Upper lobe of right lung (tissue), 1 donor: ENCODE measurements at places on chromosomes 7 and 10.

DNA sequence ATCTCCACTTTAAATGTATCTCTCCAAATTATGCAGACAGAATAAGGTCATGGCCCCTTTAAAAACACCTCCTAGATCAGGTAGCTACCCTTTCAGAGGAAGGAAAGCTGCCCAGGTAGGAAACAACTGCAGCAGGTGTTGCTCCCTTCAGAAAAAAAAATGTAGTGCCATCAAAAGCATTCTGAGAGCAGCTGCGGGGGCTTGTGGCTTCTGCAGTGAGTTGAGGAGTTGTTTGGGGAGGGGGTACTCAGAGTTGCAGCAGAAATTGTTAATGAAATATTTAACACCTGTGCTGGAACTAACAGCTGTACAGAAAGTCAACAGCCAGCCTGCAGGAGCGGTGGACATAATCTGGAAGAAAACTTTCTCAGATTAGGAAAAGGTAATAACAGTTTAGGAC, 24.0 kb downstream of the CDHR3 start:
- no peak for DNase-seq

GRCh38 chr10:118301211-118301610, 40.9 kb downstream of the FAM204A start:
- DNase-seq, result no peak

- no peak for DNase-seq
Measured at GRCh38 chr10:112446055-112446854, 459 bp downstream of the ZDHHC6 start.

GRCh38 chr7:142883145-142883544, 2.4 kb downstream of the TRPV6 start:
- DNase-seq, result peak; percentile 9

GRCh38 chr7:54838175-54838910, 79.3 kb upstream of the SEC61G start:
- no peak for DNase-seq

- no peak for DNase-seq
Measured at GRCh38 chr7:82897500-82897899, 265.2 kb downstream of the PCLO start.

DNA sequence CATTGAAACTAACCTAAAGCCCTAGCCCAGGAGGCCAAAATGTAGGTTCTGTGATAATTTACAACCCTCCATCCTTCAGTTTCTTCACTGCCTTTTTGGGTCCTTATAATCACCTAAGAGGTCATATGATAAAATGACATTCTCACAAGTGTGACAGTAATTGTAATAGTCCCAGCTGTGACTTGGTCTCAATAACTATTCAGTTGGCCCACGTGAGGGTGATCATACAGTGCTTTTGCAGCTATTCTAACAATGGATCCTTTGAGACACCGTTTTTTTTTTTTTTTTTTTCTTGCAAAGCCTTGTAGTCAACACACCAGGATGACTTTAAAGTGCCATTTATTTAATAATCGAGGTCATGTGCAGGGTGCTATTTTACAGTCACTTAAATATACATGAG, 760.0 kb downstream of the PHTF2 start:
- DNase-seq, result no peak

DNA sequence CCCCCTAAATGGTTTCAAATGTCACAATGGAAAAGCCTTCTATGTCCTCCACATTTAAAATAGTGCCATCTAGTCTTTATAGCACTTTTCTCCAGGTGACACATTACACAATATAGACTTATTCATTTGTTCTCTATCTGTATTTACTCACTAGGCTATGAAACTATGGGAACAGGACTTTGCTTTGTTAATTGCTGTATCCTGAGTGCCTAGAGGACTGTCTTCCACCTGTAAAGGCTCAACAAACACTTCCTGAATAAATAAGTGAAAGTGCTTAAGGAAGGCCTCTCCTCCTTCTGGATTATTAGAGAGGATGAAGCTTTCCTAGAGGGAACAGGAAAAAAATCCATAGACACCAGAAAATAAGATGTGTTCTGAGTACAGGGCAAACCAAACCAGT, 397.6 kb upstream of the LRRN3 start:
- DNase-seq, result no peak

DNA sequence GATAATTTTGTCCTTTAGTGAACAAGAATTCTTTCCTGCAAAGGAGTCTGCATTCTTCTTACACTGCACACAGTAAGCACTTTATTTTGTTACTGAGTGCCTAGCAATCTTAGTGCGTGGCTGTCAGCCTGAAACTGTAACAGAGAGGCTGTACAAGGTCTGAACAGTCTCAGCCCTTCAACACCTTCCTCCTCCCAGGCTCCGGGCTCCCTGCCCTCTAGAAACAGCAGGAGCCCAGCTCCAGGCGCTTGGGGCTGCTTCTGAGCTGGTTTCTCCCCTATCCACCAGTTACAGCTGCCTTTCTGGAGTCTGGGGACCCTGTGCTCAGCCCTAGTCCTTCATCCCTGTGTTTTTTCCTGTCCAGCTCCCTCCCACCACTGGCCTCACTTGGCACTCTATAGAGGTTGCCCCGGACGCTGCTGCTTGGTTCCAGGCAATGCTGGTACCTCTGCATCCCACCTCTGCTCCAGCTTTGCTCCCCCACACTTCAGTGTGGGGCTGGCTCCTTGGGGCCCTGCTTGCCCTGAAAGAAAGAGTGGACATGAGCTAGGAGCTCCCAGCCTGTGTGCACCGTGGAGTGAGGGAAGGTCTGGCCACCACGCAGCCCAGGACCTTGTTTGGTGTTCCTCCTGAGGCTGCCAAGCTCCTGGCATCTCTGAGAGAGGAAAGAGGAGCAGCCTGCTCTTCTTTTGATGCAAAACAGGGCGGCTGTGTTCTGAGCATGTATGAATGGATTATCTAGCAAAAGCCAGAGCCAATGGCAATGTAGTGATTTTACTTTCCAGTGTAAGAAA, 251.2 kb upstream of the GRB10 start:
- DNase-seq, result no peak

DNA sequence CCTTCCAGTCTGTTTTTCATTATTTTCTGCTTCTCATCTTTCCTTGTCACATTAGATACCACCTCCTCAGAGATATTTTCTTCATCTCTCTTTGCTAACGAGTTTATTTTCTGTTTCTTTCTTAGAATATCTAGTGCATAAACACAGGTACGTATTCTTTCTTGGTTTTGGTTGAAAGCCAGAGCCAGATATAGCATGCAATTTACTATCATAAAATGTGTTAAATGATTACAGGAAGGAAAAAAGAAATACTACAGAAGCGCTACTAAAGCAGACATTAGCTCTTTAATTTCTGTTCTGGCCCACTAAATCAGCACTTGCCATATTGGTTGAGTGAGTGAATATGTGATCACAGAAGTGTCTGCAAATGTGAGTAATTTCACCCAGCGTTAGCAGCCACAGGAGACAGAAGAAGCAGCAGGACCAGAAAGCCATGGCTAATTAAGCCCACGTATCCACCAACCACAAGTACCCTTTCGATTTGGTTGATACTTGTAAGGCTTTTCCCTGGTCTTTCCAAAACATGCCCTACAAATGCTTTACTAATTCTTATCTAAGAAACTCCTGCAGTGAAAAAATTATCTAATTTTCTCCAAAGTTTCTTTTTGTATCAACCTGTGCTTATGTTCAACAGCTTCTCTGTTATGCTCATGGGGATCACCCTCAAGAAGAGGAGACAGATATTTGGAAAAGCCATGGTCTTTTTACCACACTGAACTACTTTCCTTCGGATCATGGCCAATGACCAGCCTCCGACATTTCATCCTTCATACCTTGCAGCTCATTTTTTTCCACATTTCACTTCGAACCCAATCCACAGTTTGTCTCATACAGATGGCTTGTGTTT, 23.1 kb upstream of the MACC1 start:
- DNase-seq, result no peak

- DNase-seq, result no peak
Measured at GRCh38 chr7:46741938-46742540, 821.0 kb upstream of the IGFBP3 start.

DNA sequence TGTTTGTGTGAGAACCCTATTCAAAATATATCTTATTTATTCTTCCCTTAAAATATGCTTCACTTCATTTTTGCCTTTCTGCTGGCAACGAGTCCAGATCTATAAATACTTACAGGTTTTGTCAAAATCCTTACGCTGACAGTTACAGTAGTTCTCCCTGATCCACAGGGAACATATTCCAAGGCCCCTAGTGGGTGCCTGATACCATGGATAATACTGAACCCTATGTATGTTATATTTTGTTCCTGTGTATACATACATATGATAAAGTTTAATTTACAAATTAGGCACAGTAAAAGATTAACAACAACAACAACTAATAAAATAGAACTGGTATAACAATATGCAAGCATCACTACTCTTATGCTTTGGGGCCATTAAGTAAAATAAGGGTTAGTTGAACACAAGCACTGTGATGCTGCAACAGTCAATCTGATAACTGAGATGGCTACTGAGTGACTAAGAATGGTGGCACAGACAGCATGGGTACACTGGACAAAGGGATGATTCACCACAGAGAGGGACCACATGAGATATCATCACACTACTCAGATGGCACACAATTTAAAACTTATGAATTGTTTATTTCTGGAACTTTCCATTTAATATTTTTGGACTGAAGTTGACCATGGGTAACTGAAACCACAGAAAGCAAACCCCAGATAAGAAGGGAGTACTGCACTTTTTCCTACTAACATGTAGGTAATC, 29.4 kb upstream of the PCGF5 start:
- DNase-seq, result no peak

DNA sequence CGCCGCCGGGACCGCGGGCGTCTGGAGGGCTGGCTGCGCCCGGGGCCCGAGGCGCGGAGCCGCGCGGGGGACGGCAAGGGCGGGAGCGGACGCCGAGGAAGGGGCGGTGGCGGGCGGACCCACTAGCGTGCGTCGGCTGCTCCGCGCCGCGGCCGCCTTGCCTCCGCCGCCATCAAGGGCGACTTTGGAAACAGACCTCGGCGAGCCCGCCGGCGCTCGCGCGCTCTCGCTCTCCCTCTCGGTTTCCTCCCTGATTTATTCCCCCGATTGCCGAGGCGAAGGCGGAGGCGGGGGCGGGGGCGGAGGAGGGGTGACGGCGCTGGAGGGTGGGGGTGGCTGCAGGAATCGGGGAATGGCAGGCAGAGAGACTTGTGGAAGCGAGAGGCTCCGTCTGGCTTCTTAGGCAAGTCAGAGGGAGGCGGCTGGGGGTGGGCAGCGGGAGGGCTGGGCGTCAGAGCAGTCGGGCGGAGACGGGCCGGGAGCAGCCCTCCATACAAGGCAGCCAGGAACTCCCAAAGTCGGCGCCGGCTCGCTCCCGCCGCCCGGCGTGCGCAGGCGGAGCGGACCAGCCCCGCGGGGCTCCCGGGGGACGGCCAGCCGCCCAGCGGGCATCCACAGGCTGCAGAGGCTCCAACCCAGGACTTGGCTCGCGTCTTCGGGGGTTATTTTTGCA, at the start of gene CACNA2D1:
Gene CACNA2D1 (minus strand): TSS at position 231 of the 673 bp plus-strand sequence.
- DNase-seq, result peak; percentile 83

DNA sequence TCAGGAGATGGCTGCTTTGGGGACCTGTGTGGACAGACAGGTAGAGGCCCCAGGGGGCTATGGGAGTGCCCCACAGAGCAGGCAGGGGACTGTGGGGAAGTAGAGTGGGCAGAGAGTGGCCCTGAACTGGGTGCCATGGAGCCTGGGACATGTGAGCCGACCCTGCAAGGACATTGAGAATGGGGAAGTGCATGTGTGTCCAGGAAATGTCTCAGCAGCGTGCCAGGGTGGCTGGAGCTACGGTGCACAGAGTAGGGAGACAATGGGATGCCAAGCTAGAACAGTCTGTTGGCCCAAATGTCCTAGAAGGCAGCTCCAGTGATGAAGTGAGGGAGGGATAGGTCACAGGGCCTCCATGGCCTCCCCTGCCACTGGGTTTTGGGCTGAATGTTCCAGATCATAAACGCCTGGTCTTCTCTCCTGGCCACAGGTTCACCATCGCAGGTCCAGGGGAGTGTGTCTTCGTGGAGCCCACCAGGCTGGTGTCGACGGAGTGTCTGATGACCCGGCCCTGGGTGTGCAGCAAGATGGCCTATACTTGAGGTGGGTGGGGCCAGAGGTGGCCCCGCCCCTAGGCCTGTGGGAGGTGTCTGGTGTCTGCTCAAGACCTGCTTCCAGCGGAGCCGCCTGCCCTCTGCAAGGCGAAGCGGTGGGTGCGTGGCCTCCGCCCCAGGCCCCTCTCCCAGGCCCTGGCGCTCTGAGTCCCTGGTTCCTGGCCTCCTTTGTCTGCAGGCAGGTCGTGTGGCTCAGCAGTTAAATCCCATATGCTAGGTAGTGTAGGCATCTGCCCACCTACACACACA, 20.5 kb downstream of the CLEC2L start:
- peak; percentile 57 for DNase-seq

- DNase-seq, result no peak
Measured at GRCh38 chr7:17211307-17211836, 87.1 kb upstream of the AHR start.

DNA sequence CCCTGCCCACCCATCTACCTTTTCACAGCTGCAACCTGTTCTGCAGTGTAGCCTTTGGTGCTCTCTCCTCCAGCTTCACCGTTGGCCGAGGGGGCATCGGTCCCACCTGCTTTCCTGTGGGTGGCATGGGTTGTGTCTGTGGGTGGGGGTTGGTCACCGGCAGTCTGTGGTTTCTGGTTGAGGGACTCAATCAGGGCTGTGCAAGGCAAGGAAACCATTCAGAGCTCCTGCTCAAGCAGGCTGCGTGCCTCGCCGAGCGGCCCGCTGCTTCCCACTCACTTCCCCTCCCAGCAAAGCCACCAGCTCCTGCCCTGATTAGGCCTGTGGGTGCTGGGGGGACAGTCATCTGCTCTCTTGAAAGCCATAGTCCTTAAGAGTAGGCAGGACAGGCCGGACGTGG, 9.8 kb downstream of the DNAJB12 start:
- peak; percentile 60 for DNase-seq

- DNase-seq, result no peak
Measured at GRCh38 chr10:65126288-65126687, 1605.1 kb downstream of the REEP3 start.

- no peak for DNase-seq
Measured at GRCh38 chr7:19663816-19664462, 44.9 kb downstream of the POLR1F start.

DNA sequence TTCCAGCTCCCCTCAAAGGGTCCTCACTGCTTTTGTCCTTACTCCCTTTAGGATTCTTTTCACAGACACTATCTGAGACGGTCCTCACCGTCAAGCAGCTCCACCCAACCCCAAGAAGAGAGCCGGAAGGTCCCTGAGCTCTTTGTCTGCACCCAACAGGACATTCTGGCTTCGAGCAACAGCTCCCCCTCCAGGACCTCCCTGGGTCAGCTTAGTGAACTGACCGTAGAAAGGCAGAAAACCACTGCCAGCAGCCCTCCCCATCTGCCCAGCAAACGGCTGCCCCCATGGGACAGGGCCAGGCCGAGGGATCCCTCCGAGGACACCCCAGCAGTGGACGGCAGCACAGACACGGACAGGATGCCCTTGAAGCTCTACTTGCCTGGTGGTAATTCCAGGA, 19.9 kb downstream of the MINDY4 start:
- no peak for DNase-seq

DNA sequence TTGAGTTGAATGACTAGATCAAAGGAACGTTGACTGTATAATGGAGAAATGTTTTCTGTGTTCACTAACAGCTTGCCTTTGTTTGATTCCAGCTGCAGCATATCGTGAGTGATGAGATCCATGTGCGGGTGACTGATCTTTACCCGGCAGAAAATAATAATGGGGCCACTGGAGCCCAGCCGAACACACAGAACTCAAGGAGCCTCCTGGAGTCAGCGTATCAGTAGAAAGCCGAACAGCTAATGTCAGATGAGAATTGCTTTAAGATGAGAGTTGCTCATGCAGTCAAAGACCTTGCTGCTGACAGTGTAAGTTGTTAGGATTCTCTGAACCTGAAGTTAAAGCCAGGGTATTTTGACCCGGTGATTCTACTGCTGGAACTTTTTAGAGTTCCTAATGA, 34.3 kb upstream of the MTPAP start:
- no peak for DNase-seq
